Astrocyte of the spinal cord (primary cell): ENCODE measurements at places on chromosomes 12 and 14.

DNA sequence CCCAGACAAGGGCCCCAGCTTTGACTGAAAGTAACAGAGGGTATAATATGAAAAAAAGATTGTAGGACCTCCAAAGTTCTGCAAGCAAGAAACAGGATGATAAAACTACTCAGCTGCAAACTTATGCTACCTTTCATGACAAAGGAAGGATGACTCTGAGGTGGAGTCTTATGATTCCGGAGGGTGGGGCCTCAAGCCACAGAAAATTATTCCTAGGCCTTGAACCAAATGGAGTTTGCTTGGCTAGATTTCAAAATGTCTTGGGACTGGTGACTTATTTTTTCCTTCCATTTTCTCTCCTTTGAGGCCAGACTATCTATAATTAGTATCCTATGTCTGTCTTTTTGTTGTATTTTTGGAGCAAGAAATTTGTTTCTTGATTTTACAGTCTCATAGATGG lies 336.4 kb downstream of the LRIG3 start:
- DNase-seq = no peak

GRCh38 chr14:66116732-66117131 lies 369.4 kb upstream of the CCDC196 start:
- DNase-seq = no peak

- no peak for DNase-seq
Measured at GRCh38 chr12:47717046-47717442, 8.2 kb downstream of the ENDOU start.

GRCh38 chr12:52900166-52900895 lies 4.5 kb downstream of the KRT8 start:
- no peak for DNase-seq

DNA sequence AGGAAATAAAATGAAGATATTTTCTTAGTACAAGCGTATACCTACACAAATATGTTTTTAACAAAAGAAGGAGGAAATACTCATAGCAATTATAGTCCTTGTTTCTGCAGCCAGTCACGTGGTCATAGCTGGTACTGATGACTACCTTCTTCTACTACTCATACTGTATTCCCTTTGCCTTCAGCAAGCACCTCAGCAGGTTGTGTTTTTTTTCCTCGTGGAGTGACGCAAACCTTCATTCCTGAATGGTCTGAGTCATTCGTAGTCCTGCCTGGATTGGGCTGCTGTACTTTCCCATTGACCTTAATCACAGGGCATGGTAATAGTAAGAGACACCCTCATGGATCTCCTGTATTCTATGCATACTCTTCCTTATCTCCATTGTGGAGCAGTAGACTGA lies 25.7 kb upstream of the SLC16A7 start:
- DNase-seq = peak; percentile 34

DNA sequence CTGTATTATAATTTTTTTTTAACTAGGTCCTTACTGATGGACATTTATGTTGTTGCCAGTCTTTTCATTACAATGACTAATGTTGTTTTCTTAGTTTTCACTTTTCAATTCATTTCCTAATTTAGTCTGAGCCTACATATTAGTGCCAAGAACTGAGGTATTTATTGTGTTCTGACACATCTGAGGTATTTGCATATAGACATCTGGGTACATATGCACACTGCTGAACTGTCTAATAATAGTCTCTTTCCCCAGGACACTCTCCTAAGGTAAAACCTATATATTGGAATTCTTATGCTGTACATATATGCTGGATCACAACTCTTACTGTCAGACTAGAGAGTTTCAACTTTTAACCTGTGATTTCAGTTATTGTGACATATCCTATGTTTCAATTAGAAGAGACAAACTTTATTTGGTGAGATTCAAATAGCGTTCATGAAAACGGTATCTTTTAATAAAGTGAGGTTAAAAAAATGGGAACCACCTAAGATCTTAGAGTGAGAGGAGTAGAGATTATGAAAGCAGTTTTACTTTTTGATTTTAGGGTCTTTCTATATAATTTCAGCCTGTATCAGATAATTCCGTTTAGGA lies 263.2 kb downstream of the RAD51B start:
- no peak for DNase-seq

- no peak for DNase-seq
Measured at GRCh38 chr14:23454445-23454856, 15.1 kb upstream of the NGDN start.

- DNase-seq = peak; percentile 30
Measured at GRCh38 chr14:99475179-99475578, 5.5 kb downstream of the SETD3 start.

- DNase-seq = no peak
Measured at GRCh38 chr12:9756706-9757105, 4.0 kb downstream of the CD69 start.

DNA sequence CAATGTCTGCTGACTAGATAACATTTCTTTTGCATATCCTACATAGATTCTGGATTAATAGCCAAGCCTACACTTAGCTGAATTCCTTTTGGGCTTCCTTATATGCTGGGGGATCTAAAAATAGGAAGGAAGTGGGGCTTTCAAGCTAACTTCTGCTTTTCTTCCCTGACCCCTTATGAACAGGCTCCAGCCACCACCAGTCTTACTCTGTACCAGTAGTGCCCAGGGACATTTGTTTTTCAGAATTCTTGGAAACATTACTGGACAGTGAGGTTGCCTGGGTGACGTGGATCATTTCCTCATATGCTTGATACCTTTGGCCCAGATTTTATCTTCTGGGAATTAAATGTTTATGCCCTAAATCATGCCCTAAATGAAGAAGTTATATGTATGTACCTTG lies 55.9 kb upstream of the SRRM4 start:
- no peak for DNase-seq

DNA sequence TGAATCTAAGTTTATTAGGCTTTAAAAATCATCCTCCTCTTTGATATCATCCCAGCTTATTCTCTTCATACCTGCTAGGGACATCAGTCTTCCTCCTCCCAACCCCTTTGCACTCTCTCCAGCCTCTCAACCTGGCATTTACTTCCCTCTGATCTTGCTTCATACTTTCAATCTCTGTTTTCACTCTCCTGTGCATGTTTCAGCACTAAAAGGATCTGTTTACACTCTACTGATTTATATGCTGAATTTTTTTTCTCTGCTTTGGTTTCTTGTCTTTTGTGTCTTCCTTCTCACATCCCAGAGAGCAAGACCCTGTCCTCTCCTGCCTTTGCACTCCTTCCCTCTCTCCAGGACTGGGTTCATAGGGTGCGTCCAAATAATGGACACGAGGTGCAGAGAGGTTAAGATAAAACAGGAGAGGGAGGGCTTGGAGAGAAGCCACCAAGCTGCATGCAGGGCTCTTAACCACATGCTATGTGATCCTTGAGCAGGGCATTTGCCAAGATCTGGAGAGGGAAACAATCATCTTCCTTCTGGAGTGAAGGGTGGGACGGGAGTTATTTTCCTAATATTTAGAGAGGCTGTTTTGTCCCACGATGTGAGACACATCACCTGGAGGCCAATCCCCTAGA lies 3.0 kb upstream of the CISTR start:
- peak; percentile 40 for DNase-seq

- DNase-seq = no peak
Measured at GRCh38 chr12:10058387-10058786, 27.9 kb downstream of the CLEC9A start.
